ENCODE measurements at places on chromosomes 5 and 9.

DNA sequence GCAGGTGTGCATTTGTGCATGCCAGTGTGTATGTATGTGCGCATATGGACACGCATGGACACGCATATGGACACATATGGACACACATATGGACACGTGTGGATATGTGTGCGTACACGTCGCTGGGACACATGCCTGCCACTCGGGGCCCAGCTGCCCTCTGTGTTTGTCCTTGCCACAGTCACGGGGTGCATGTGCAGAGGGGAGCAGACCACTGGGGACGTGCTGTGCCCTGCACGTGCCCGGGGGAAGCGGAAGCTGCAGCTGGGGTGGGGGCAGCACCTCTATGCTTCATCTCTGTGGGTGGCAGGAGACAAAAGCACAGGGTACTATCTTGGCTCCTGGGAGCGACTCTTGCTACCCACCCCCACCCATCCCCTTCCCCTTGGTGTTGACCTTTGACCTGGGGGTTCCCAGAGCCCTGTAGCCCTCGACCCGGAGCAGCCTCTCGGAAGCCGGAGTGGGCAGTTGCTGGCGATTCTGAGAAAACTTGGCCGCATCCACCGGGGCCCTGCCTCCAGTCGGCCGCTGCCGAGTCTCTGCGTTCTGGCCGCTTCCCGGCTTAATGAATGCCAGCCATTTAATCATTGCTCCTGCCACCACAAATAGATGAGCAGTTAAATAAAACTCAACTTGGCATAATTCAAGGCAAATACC is 2.4 kb upstream of the SLC6A18 start:
- no peak for DNase-seq

- DNase-seq: no peak
These were observed 2.5 kb upstream of the PLAC8L1 start for GRCh38 chr5:146107901-146108300.

DNA sequence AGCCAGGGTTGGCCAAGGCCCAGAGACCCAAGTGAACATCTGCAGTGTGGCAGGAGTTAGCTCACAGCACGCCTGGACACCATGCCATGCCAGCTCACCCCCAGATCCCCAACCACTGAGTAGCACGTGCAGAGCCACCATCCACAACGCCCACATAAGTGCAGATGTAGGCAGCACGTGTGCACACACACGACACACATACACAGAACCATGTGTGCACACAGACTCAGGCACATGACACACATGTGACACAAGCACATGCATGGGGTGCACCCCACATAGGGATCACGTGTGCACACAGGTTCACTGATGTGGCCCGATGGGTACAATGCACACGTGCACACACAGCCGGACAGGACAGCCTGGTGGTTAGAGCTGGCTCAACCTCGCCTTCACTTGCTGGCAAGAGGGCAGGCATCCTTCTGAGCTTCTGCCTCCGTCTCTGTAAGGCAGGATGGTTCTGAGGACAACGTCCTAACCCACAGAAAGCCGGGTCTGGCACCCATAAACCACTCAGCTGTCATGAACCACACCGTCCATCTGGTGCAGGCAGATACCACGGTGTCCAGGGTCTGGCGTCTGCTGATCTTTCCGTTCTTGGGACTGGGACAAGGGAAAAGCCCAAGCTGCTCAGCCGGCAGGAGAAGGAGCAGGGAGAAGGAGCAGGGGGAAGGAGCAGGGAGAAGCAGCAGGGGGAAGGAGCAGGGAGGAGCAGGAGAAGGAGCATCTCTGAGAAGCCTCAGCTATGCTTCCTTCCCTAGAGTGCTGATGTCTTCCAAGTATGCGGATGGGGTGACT is 12.0 kb downstream of the LRRC26 start:
- no peak for DNase-seq

DNA sequence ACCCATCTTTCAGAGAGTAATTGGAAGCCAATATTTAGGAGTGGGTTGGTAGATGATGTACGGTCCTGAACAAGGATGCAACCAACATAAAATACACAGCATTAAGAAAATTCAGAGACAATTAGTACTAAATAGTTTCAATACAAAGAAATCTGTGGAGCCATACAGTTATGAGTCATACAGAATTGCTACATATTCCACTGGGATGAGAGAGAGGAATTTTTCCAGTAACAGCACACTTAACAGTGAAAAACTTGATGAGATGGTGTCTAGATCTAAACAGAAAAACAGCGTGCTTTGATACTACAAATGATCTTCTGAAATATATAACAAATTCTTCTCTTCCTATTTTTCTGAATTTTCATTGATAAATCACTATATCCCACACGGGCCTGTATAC is 1999.3 kb upstream of the CDH9 start:
- DNase-seq: no peak

DNA sequence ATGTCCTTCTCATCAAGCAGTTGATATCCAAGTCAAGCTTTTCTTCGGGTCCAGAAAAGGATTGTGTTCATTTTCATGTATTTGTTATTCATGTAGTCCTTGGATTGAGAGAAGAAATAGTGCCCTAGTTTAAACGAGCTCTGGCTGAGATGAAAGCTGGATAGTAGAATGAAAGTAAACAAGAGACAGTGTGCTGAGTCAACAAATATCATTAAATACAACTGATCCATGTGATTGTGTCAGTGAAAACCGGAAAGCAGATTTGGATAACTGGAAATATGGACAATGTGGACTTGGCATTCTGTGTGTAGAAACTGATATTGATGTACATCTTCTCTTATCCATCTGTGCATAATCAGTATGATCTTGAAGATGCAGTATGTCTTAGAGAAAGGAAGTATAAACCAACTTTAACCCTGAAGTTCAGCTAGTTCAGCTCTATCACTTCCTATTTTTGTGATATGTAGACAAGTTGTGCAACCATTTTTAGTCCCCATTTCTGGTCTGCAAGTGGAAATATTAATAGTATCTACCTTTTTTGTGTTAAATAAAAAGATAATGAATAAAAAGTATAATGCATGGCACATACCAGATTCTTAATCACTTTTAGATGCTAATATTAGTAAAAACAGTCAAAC is 4.4 kb downstream of the MUSK start:
- DNase-seq: no peak

- no peak for DNase-seq
These were observed 222.1 kb downstream of the GOLPH3 start for GRCh38 chr5:31952067-31952466.

- DNase-seq: no peak
These were observed 737.7 kb downstream of the TLE1 start for GRCh38 chr9:80951675-80952074.

DNA sequence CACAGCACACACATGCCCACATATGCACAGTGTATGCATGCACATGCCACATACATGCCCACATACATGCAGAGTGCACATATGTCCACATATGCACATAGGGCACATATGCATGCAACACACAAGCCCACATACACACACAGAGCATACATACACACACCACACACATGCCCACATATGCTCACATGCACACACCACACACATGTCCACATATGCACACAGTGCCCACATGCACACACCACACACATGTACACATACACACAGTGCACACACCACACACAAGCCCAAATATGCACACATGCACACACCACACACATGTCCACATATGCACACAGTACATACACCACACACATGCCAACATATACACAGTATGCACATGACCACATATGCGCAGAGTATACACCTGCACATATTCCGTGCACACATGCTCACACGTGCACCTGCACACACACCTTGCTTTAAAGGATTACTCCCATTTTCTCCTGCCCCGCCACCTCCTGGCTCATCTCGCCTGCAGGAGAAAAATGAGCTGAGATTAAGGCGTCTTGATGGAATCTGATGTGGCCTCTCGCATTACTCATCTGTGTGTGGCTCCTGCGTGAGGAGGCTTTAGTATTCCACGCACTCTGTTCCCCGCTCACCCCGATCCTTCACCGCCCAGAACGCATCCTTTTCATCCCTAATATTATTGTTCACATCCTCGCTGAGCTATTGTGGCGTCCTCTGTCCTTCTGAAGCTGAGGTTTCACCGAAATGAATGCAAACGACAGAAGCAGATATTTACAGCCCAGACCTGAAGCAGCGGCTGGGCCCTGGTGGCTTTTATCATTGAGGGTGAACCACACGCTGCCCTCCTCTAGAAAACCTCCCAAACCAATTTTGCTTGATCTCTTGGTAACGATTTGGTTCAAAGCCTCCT is 182.7 kb downstream of the OLFM1 start:
- DNase-seq: no peak

DNA sequence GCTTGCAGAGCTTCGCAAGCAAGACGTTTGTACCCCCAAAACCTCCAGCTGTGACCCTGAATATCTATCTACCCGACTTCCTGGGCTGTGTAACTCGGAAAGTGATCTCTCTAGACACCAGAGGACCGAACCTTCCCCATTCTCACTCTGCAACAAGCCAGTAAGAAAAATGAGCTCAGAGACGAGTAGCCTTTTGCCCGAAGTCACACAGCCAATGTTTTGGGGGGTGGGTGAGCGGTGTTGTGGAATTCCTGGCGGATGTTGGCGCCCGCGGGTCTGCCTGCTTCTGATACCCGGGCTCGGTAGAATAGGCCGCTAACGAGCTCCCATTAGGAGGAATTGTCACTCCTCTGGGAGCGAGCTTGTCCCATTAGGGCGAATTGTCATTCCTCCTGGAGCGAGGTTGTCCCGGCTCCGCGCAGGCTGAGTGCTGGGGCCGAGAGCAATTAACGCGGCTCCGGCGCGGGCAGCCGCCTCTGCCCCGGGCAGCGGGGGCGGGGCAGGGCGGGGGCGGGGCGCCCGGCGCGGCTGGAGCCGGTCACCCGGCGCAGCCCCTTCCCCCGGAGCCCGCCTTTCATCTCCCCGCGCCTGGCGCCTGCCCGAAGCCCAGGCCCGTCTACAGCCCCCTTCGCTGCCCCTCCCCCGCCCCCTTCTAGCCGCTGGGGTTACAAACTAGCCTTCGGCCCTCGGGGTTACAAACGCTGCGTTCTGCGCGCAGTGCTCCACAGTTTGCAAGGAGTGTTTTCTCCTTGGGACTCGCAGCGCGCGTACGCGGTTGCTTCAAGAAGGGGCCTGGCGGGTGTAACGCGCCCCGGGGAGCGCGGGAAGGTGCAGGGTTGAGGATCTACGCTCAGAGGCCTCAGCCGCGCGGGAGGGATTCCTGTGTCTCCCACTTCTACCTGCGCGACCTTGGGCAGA is 3.5 kb upstream of the MSX2 start:
- no peak for DNase-seq

DNA sequence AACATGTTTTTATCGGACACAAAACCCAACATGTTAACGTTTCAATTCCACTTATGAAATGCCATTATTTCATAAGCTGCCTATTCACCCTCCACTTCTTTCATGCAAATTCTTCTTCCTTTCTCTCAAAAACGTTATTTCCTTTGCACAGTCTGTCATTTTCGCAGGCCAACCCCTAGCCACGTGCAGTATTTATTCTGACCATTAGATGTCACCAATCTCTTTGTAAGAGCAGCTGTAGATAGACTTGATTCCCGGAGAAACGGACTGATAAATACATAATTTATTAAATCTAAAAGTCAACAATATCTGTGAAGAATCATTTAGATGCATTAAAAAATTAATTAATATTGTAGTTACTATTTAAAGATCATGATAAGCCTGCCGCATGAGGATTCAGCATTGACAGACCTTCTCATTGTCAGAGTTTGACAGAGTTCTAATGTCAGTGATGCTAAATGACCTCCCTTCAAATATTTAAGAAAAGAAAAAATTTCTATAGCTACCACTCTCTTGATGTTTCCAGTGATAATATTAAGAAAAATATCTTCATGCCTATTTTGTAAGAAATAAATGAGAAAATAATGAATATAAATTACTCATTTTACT is 933.6 kb downstream of the CDH12 start:
- no peak for DNase-seq

DNA sequence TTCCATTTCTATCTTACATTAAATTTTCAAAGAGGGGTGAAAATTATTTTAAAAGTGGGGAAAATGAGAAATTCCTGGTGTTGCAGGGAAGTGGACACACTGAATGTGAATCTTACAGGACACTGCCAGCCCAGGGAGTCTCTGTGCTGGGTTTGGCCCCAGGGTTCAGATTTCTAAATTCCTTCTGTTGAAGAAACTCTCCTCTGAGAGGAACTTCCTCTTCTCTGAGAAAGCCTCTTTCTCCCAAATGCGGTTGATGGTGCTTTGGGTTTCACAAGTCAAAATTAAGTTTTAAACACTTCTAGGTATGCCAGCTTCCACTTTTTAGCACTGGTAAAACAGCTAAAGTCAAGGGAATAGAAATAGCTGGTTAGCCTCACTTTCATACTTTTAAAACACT is 317.9 kb upstream of the ITGA1 start:
- no peak for DNase-seq

DNA sequence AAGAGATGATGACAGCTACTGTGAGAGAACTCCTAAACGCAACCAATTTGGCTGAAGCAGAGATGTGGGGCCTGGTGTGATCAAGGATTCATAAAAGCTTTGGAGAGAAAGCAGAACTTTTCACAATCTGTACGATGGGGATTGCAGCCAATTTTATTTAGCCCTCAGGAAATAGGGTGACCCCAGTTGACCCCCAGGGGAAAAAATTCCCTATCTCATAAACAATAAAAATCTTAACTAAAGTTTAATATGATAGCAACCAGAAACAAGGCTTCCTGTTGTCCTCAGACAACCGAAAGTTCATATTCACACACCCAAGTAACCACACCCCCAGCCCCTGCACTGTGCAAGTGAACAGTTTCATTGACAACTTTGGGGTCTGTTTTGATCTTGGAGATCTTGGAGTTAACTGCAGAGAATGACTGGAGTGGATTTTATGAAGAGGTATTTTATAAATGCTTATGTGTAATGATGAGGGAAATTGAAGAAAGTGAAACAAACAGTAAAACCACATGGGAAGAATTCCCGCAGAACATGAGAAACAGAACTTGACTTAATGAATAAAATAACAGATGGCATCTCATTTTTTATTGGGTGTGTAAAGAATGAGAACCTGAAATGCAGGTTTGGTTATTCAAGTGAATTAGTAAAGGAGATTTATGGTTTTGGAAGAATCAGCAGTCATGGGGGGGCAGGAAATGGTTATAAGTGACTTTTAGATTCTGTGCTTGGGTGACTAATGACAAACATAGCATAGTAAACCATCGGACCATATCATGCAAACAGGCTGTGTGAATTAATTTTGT is 94.5 kb downstream of the PDE4D start:
- DNase-seq: no peak

- no peak for DNase-seq
These were observed 1.6 kb upstream of the PAIP2 start for GRCh38 chr5:139340051-139340450.

DNA sequence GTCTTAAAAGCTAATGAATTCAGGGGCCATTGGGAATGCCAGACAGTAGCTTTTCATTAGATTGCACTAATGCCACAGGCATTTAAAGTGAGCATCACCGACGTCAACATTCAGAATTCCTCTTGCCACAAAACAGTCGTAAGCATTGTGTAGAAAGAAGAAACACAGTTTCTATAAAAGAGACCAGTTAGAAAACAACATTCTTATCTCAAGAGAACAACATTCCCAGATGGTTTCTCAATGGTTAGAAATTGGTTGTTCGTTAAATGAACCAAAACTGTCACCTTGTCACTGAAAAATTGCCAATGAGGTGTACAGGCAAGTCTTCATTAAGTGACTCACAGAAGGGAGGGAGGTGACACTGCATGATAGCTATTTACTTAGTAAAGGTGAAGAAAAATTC is 401.6 kb upstream of the PRR16 start:
- no peak for DNase-seq

- DNase-seq: no peak
These were observed 267.5 kb downstream of the ZSWIM6 start for GRCh38 chr5:61599370-61600122.

GRCh38 chr5:41856644-41857491 is 13.4 kb downstream of the OXCT1 start:
- DNase-seq: no peak

GRCh38 chr5:172453206-172453985 is 929 bp downstream of the SH3PXD2B start:
- DNase-seq: peak; percentile 58

All from RWPE2 (cell line).